ENCODE measurements at places on chromosomes 1 and 21.

DNA sequence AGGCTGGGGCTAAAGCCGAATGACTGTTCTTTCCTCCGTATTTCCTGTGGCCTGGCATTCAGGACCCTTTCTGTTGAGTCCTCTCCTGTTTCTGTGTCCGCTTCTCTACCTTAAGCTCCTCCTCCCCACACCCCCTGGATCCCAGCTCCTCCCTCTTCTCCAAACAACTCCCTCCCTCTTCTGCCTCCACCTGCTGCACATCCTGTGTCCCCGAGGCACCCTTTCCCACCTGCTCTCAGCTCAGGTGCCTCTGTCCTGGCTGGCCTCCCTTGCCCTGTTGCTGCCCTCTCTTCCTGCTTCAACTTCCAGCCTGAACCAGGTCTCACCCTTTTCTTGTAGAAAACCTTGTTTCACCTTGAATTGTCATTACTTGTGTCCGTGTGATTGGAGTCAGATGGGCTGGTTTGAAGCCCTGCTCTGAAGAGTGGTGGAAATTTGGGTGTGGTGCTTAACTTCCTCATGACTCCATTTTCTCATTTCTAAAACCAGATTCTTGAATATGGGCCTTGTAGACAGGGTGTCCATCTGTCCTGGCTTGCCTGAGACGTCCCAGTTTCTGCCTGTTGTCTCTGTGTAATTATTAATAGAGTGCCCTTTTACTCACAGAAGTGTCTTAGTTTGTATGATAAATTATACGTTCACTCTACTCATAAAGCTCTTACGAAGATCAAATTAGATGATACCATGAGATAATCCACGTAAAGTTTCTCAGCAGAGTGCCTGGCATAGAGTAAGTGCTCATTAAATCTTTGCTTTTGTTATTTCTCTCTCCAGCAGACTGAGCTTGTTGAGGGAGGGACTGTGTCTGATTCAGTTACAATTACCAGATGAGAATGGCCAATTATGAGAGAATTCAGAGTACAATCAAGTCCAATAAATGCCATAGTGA is 58.9 kb upstream of the TRABD2B start:
- DNase-seq = no peak

DNA sequence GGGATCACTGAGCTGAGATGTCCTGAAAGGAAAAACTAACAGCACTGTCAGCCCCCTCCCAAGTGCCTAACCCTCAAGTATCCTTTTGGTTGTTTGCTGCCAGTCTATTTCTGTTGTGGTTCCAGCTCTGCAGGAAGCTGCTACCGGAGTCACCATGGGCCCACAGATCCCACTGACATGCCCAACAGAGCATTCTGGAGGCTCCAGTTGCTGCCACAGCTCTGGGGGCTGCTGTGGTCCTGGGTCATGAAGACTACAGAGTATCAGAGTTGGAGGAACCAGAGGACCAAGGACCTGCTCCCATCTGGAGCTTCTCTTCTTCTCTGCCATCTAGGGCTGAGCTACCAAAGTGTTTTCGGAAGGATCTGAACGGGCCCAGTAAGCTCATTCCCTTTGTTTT is 910 bp downstream of the LCE3A start:
- DNase-seq = no peak

DNA sequence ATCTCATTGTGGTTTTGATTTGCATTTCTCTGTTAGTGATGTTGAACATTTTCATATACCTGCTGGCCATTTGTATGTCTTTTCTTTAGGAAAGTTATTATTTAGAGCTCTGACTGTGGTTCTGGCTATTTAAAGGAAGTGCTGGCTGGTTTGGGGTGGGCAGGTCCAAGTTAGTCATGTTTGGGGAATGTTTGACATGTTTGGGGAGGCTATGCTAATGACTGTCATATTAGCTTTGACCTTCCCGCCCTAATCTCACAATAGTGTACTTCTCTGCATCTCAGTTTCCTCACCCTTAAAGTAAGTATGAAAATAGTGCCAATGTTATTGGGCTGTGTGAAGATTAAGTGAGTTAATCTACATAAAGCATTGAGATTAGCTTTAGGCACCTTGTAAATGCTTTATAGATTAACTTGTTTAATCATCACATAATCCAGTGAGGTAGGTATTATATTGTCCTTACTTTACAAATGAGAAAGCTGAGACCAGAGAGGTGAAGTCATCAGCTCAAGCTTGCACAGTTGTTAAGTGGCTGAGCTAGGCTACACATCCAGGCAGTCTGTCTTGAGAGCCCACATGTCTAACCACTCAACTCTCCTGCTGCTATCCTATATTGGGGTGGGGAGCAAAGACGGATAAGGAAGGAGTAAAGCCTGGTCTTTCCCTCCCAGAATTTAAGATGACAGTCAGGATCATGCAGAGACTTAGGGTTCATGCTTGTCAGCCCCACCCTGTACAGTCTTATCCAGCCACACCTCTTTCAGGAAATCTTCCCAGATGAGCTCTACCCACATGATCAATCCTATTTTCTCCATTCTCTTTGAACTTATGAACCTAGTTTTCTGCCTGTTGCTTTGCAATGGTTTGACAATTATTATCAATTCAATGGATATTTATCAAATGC is 22.8 kb upstream of the CRNN start:
- DNase-seq = no peak

GRCh38 chr1:235504122-235504493 is at the start of gene B3GALNT2:
TSS of gene B3GALNT2 (minus strand) at chr1:235504452. CDS start at chr1:235504252, 200 bp downstream.
- DNase-seq = no peak

GRCh38 chr1:77253211-77253610 is 28.6 kb upstream of the AK5 start:
- DNase-seq = no peak

DNA sequence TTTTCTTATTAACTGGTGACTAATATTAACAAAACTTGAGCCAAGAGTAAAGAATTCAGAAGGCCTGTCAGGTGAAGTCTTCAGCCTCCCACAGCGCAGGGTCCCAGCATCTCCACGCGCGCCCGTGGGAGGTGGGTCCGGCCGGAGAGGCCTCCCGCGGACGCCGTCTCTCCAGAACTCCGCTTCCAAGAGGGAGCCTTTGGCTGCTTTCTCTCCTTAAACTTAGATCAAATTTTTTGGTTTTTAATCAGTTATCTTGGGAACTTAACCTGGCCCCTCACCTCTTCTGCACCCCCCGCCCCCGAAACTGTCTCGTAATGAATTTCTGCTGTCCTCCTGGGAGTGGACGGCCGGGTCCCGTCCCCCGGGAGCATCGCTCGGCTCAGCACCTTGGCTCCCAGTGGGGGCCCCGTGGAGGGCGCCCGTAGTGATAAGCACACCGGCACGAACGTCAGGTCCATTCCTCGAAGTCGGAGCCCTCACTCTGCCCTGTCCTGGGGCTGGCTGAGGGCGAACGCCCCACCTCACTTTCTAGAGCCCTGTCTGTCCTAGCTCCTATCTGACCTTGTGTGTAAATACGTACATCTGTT is 29.5 kb upstream of the TRAPPC10 start:
- DNase-seq = no peak

DNA sequence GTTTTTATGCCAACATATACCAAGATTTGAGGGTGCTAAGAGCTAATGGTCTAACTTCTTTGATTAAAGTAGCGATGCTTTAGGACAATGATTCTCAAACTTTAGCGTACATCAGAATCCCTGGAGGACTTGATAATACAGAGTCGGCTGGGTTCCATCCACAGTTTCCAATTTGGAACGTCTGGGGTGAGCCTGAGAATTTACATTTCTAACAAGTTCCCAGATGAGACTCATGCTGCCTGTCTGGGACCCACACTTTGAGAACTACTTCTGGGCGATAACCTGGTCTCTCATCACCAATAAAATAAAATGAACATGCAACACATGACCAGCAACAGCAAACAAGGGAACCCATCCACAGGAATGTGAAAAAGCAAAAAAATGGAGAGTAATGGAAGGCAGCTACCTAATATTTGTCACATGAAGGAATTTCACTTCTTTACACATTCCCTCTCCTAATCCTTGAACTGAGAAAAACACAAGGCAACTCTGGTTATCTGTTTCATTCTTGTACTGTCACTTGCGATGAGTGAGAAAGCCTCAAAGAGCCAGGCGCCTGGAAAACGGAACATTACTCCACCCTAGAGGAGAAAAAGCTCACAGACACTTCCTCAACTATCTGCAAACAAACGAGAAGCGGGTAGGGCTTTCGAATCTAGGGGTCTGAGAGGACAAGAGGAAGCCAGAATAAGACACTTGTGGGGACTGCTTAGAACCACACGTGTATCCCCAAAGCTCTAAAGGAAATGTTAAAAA is 14.0 kb downstream of the HSF2BP start:
- no peak for DNase-seq

DNA sequence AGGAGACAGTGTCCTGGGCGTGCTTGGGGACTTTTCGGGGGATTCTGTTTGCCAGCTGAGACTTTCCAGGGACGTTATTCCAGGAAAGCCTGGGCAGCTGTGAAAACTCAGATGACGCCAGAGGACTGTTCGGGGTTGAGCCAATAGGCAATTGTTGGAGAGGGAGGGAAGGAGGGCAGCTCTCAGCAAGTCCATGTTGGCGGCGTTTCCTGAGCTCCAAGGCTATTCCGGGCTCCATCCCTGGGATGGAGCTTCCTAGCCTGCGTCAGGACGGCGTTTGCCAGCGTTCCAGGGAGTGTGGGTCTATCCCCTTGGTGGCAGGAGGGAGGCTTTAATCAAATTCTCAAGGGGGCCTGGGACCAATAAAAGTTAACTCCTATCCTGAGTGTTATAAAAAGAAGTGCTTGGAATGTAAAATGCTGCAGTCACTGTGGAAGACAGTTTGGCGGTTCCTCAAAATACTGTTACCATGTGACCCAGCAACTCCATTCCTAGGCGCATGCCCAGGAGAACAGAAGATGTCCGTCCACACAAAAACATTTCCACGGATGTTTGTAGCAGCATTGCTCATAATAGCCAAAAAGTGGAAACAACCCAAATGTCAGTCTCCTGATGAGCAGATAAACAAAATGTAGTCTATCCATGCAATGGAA is 15.2 kb downstream of the SLC27A3 start:
- no peak for DNase-seq

DNA sequence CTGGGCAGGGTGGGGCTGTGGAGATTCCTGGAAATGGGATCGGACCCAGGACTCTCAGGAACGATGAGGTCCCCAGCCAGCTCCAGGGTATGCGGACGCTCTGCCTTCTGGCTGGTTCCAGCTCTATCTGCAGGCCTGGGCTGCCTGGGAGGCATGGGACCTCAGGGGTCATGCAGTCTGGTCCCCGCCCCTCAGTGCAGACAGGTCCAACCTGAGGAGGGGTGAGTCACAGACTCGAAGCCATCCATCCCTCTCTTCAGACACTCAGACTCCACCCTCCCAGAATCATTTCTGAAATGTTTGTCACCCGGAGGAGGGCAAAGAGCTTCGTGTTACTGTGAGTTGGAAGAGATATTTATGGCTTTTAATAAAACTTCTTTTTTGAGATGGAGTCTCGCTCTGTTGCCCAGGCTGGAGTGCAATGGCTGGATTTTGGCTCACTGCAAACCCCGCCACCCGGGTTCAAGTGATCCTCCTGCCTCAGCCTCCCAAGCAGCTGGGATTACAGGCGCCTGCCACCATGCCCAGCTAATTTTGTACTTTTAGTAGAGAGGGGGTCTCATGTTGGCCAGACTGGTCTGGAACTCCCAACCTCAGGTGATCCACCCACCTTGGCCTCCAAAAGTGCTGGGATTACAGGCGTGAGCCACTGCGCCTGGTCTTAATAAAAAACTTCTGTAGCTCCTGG is 5.9 kb upstream of the MYOM3 start:
- DNase-seq = no peak

- no peak for DNase-seq
Observed at GRCh38 chr21:43866260-43866629, 1.2 kb downstream of the AGPAT3 start.

DNA sequence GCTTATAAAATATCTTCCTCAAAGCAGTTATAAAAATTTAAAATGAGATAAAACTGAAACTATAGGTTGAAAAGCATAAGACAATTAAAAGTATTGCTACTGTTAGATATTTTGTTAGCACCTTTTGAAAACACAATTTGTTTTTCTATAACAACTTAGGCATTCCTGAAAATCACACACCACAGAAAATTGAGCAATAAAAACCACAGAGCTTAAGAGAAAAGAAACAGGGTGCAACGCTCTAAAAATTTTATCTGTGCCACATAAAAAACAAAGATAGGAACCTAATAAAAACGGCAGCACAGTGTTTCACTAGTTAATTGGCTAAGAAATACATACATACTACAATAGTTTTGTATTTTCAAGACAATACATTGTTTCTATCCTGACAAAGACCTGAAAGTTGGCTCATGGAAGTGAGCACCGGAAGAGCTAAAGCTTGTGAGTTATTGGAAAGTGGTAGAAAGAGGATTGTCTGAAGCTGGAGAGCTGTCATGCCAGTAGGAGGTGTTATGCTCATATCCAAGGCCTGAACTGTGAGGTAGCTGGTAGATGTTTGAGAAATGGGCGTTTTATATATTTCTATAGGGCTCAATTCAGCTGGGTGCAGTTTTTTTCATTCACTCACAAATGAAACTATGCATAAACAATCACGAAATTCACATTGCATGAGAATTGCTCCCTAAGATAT is 45.8 kb downstream of the RGS7 start:
- DNase-seq = no peak

GRCh38 chr1:63103682-63104081 is 218.7 kb upstream of the FOXD3 start:
- no peak for DNase-seq

GRCh38 chr1:235423214-235423652 is 56.0 kb downstream of the TBCE start:
- DNase-seq = no peak

DNA sequence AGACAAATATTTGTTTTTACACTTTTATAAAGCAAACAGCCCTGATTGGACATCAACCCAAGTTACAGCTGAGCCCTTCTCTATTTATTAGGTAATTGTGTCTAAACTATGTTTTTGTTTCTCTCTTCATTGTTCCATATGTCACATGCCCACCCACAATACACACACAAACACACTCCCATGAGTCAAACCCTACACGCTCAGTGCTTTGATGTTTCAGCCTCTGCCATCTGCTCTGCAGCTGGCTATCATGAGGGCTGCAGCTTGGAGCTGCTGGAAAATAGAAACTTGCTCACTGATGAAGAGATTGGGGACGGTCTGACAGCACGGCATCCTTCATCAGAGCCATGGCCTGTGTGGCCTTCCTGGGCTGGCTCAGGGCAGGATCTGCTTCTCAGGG is 41.7 kb downstream of the PSMG1 start:
- DNase-seq = no peak

All from stimulated activated CD8-positive, alpha-beta memory T cell treated with anti-CD3 and anti-CD28 coated beads, Interleukin-7, amount 100 ng/mL, for 48 hours (primary cell).